ENCODE measurements at places on chromosomes 13 and 19.

GRCh38 chr19:17334414-17335409 is at the start of gene ANO8:
Gene ANO8, minus strand, starts transcription at chr19:17334855. Its CDS starts 185 bp downstream, at chr19:17334670.
- DNase-seq = peak; percentile 98

DNA sequence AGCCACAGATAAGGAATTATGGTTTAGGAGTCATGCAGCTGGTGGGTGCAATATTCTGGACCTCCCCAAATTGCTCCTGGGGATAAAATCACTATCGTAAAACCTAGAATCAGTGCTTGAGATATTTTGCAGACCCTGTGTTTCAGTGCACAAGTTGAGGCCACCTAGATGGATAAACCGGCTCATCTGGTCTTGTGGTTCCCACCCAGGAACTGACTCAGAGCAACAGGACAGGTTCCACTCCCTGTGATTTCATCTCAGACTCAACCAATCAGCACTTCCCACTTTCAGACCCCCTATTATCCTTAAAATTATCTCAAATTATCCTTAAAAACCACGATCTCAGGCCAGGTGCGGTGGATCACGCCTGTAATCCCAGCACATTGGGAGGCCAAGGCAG is 21.0 kb downstream of the FBXL12 start:
- no peak for DNase-seq

DNA sequence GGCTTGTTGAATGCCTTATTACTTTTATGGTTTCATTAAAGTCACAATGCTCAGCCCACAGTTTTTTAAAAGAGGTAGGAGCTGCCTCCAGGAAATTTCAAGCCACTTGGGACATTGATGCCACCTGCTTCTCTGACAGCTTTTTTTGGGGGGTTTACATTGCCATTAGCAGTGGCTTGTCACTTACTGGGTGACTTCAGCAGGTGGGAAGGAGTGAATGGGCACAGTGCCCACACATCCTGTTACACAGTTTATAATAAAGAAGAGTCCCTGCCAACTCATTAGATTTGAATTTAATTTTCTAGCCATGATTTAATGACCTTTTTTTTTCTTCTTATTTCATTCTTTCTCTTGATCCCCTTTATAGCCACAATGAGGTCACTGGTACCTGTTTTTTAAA is 61.0 kb downstream of the NHLRC3 start:
- no peak for DNase-seq

DNA sequence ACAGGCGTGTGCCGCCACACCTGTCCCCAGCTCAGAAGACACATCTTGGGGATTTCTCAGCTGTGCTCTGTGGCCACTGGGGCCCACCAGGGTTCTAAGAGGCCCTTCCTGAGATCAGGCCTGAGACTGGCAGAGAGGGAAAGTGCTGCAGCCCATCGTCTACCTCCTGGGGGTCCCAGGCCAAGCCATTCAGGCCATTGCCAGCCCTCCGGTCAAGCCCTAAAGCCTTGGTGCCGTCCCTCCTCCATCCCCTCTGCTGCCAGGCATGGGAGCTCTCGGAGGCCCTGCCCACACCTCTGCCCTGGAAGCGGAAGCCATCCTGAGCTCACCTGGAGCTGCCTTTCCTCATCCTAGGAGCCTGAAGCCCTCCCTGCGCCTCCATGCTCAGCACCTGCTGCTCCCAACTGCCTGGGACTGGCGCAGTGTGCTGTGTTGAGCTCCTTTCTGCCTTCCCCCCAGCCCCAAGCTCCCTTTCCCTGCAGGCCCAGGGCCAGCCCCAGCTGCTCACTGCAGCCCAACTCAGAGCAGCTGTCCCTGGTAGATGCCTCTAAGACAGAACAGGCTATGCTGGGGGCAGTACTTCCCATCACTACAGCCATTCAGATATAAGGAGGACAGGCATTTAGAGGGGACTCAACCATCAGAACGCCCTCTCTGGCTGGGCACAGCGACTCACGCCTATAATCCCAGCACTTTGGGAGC is 2.9 kb downstream of the SLC7A9 start:
- DNase-seq = no peak

DNA sequence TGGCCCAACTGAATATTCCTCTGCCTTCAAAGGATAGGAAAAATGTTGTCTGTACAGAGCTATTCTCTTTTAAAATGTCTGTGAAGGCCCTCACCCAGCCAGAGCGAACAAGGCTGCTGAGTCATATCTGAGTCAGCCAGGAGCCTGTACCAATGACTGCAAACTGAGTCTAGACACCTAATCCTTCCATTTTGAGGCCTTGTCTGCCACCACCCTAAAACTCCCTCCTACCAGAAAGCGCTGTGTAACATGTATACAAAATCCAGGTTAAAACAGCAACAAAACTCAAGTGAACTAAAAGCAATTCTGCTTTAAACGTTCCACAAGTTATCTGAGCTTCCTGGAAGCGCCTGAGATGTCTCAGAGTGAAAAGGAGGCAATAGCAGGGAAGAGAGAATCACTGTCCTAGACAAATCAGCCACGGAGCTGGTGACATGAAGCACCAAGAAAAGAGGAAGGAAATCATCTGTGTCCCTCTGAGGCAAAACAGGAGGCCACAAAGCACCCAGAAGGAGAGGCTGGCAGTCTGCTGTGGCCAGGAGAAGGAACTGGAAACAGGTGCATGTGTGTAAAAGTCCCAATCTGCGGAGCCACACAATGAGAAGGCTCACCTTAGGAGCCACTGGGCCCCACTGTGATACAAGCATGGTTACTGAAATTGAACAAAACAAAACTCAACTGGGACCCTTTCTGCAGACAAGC is 10.2 kb downstream of the DHRS12 start:
- peak; percentile 60 for DNase-seq

DNA sequence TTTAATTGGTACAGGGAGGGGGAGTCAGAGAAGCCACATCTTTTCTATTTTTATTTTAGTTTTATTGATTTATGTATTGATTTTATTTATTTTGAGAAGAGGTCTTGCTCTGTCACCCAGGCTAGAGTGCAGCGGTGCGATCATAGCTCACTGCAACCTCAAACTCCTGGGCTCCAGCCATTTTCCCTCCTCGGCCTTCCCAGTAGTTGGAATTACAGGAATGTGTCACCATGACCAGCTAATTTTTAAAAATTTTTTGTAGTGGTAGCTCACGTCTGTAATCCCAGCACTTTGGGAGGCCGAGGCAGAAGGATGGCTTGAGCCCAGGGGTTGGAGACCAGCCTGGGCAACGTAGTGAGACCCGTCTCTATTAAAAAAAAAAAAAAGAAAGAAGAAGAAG is 4.1 kb downstream of the IL27RA start:
- DNase-seq = no peak

- DNase-seq = peak; percentile 74
Observed at GRCh38 chr13:50236898-50237318, 221.7 kb downstream of the KCNRG start.

GRCh38 chr13:112825875-112826274 is 136.0 kb downstream of the ATP11A start:
- DNase-seq = no peak

DNA sequence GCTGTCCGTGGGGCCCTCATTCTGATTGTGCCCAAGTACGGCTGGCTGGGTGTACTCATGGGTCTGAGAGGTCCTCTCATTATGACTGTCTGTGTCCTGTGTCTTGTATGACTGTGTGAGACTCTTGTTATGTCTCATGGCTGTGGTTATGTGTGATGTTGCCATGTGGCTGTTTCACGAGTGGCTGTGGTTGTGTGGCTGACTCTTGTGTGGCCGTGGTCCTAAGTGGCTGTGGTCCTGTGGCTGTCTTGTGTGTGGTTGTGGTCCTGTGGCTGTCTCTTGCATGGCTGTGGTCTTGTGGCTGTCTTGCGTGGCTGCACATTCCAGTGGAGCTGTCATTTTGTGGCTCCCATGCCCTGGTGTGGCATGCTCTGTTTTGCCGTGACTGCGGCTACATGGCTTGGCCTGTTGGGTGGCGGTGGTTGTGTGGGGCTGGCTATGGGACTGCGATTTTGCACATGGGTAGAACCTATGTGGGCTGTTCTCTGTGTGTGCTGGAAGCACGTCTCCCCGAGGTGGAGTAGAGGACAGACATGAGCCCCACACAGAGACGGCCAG is 2.5 kb downstream of the LYL1 start:
- DNase-seq = peak; percentile 83

GRCh38 chr19:19033426-19034203 is at the start of the genes ARMC6 and SUGP2:
Gene ARMC6, plus strand, starts transcription at chr19:19033603. Its CDS starts 607 bp downstream, at chr19:19034210.
Gene SUGP2, minus strand, starts transcription at chr19:19033517. Its CDS starts 2,446 bp downstream, at chr19:19031071.
- peak; percentile 93 for DNase-seq

- DNase-seq = no peak
Observed at GRCh38 chr13:51865838-51866237, 4.1 kb downstream of the CCDC70 start.

DNA sequence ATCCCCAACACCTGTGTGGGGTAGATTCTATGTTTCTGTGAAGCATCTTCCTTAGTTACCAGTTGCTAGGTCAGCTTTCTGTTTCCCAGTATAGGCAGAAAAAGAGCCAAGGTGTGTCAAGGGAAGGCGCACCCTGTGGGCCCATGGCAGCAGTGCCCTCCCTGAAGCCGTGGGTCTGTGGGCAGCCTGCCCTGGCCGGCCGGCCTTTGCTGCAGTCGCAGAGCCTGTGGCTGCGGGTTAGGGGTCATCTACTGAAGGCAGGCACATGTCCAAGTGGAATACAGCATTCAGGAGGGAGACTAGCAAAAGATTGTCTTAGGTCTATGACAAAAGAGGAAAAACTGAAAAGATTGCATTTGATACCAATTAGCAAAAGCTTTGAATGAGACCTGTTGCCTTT is 214.0 kb downstream of the IRS2 start:
- DNase-seq = no peak

DNA sequence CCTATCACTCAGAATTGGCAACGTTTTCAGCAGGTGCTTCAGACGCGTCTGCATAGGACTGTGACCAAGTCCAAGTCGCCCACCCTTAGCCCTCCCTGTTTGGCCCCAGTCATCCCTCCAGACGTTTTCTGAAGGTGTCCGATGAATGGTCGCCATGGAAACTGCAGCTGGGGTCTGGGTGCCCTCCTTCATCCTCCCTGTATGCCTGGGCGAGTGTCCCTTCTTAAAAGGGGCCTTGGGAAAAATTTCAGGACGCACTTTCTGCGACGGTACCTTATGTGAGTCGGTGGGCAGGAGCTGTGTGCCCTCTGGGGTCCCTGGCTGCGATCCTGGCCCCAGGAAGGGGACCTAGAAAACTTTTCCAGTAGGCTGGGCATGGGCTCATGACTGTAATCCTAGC is 25.1 kb downstream of the MAN2B1 start:
- no peak for DNase-seq

DNA sequence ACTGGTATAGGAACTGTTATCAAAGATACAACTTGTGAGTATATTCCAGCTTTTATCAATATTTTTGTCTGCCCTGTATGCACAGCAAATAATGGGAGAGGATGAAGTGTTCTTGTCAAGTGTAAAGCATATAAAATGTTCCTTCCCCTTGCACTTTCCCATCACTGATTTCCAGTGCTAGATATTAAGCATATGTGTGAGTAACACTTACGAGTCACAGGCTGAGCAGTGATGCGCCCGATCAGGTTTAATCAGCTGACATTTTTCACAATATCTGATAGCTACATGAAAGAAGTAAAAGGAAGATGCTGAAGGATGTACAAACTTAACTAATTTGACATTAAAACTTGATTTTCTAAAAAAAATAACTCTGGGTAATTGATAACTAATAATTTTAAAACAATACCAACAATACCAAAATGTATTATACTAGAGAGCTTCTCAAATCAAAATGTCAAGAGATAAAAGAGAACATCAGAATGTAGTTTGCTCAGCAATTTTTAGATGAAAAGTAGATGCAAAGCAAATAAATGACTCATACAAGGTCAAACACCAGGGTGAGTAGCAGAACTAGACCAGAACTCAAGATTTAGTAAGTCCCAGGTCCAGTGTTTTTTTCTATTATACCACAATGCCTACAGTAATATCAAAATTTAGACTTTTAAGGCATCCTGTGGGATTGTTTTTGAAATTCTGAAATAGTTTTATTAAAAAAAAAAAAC is 56.4 kb downstream of the ZDHHC20 start:
- DNase-seq = no peak

DNA sequence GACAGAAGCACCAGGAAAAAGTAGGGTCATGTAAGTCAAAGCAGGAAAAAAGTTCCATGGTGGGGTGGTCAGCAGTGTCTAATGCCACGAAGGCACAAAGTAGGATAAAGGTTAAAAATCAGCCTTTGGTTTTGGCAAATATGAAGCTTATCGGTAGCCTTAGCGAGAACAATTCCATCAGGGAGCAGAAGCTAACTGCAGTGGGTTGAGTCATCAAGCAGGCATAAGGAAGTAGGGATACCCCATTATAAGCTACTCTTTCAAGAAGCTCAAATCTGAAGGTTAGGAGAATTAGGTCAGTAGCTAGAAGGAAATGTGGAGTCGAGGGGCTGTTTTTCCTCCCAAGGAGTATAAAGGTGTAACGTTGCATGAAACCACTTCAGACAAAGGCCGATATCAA is 57.5 kb upstream of the USPL1 start:
- no peak for DNase-seq

- DNase-seq = no peak
Observed at GRCh38 chr13:110894086-110894485, 20.8 kb downstream of the ANKRD10 start.

DNA sequence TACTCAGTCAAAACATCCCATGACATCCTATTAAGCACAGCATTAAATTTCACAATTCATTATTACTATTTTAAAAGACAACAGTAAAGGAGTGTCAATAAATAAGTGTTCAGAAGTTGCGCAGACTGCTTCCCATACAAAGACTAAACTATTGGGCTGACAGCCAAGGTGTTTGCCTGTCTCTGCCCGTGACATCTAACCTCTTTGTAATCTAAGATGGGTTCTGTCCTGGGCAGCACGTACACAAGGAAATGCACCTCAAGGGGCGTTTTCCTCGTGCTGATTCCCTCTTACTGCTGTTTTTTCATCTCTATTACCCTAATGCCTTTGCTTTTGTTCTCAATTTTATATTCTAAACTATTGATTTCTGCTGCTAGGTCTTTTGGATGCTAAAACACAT is 216.3 kb downstream of the NHLRC3 start:
- DNase-seq = no peak

DNA sequence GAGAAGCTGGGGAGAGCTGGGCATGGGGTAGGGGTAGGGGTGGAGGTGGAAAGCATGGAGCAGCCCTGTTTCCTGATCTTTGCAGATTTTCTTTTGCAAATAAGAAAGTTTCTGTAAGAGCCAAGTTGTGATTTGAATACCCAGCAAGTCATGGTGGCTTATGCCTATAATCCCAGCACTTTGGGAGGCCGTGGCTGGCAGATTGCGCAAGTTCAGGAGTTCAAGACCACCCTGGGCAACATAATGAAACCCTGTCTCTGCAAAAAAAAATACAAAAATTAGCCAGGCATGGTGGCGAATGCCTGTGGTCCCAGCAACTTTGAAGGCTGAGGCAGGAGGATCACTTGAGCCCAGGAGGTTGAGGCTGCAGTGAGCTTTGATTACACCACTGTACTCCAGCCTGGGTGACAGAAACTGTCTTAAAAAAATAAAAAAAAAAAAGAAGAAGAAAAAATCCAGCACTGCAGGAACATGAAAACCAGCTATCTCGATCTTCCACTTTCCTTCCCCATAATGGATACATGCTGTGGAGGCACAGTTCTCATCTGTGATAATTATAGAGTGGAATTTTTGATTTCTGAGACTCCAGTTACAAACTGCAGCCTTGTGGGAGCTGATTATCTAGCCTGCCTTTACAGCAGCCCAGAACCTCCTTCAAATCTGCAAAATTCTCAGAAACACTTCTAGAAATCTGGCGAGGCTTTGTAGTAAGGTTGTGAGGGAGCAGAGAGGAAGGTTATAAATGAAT is 12.1 kb upstream of the TEX26 start:
- DNase-seq = no peak
